ENCODE measurements at places on chromosomes 4 and X.
A peak's percentile ranks its signal among the peaks of the same experiment; 100 is the strongest.

DNA sequence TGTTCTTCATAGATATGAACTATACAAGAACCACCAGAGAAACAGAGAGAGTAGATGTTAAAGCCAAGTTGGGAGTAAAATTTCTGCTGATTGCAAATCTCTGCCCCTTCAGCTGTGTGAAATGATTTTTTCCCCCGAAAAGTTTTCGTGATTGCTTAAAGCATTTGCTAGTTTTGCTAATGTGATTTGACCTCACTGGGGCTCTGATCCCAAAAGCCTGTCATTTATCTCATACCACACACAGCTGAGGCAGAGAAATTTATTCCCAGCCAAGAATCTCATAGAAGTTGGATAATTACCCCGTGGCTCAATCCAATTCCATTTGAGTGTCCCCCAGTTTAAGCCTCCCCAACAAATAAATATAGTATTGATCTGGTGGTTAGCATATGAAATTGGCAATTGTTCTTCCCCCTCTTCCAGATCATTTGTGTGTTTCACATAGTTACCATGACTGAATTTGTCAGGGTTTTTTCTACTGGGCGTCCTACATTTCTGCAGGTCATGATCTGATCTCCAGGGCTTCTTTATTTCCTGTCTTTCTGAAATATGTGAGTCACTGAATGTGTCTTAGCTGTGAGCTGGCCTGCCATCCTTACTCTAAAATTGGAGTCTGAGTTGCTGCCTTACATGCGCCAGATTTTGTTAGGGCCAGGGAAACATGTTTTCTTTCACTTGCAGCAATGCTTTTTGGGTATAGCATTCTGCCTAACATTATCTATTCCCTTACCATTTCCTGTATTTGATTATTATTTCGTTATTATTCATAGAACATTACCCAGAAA lies 167.5 kb upstream of the FRMPD4 start:
- no peak for DNase-seq

GRCh38 chrX:153816831-153817690 lies 13.3 kb downstream of the PDZD4 start:
- DNase-seq, result peak; percentile 46

DNA sequence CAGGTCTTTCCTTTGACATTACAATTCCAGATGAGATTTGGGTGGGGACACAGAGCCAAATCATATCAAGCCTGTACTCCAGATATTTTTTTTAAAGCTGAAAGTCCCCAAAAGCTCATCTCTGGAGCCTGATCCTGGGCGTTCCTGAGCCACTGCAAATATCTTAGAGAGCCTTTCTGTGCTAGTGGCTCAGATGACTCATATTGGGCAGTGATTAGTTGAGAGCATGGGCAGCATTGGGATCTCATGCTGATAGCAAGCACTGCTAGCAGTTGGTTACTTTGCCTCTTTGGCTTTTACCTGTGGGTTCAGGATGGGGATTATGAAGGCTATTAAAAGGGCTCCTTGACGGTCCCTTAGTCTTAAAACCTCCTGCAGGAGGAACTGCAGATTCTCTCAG lies 51.4 kb upstream of the SCRG1 start:
- DNase-seq, result no peak

DNA sequence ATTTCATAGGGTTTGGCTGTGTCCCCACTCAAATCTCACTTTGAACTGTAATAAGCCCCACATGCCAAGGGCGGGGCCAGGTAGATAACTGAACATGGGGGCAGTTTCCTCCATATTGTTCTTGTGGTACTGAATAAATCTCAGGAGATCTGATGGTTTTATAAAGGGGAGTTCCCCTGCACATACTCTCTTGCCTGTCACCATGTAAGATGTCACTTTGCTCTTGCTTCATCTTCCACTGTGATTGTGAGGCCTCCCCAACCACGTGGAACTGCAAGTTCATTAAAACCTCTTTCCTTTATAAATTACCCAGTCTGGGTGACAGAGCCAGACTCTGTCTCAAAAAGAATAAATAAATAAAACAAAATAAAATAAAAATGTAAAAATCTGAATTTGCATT lies 95.9 kb downstream of the PDS5A start:
- DNase-seq, result no peak

DNA sequence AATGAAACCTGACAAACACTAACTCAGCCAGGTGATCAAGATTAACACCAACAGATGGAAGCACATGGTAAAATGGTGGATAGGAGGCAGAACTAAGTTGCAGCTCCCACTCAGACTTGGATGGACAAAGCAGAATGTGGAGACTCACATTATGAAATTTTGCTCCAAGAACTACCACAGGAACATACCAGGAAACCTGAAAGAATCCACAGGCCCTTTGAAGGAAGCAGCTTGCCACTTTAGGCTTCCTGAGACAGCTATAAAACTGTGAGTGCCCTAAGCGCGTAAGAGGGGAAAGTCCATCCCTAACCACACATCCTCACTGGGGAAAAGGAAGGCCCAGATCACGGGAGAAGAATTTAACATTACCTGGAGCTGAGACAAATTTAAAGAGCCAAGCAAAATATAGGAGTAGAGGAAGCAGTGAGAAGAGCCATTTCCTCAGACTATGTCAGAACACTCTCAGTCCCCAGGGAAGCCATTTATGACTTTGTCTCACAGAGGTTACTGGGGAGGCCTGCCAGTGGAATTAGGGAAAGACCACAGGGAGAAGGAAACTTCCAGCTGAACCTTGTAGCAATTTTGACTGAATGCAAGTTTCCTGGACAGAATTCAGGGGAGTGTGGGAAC lies 224.5 kb downstream of the TEX13C start:
- DNase-seq, result no peak

DNA sequence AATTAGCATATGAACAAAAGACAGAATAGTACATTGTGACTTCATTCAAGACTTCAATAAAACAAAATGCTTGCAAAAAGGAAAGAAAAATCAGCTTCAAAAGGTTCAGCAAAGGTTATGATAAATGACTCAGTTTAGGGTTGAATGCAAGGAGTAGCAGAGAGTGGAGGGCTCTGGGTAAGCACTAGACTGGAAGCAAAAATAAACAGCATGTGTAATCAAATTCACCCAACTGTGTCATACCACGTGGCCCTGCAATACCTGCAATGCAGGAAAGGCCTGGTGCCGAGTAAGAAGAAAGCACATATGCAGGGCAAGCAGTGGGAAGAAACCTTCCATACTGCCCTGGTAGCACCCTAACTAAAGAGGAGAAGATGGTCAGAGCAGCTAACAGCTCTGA lies 88.7 kb downstream of the ATP11C start:
- DNase-seq, result no peak

GRCh38 chr4:164027805-164028204 lies 533.3 kb downstream of the TMA16 start:
- DNase-seq, result no peak

DNA sequence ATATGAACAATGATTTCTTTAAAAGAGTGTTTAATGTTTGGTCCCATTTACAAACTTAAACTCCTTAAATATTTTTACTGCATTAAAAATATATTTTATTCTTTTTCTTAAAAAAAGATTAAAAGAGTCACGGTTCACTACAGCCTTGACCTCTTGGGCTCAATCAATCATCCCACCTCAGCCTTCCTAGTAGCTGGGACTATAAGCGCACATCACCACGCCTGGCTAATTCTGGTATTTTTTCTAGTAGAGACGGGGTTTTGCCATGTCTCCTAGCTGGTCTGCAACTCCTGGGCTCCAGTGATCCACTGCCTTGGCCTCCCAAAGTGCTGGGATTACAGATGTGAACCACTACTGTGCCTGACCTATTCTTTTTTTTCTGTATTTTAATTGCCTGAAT lies 104.7 kb upstream of the TLR2 start:
- DNase-seq, result no peak

- DNase-seq, result peak; percentile 9
These were observed 45.9 kb downstream of the TSC22D3 start for GRCh38 chrX:107729558-107730297.

- DNase-seq, result no peak
These were observed 36.7 kb downstream of the NPY2R start for GRCh38 chr4:155245105-155245504.

DNA sequence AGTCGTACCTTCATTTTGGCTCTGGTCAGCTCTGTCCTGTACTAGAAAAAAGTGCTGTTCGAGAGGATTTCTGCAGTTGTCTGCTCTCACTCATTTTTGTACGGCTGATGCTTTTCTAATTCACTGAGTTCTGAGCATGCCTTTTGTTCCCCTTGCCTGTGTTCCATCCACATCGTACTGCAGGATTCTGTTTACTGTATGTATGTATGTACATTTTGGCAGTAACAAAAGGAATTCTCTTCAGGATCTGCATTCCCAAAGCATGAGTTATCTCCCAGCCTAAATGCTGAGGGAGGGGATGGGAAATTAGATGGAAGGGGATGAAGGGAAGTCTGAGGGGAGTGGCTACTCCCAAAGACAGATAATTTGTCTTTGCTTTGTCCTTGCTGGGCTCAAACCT lies 87.6 kb downstream of the GBA3 start:
- no peak for DNase-seq

- peak; percentile 90 for DNase-seq
These were observed 25.8 kb upstream of the CHRNA9 start for GRCh38 chr4:40309250-40309774.

DNA sequence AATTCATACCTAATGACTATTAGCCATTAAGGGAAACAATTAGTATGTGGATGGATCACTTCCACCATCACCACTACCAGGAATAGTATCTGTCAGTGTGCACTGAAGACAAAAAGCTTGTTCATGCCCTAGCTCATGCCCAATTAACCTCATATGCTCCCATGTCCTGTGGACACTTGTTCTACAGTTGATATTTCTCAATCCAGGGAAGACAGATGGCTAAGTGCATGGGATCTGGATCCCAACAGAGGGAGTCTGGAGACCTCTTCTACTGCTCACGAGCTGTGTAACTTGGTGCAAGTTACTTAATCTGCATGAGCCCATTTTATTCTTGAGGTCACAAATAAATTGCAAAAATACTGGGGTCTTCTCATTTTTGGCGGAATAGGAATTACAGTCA lies 23.7 kb downstream of the AMOT start:
- DNase-seq, result no peak

DNA sequence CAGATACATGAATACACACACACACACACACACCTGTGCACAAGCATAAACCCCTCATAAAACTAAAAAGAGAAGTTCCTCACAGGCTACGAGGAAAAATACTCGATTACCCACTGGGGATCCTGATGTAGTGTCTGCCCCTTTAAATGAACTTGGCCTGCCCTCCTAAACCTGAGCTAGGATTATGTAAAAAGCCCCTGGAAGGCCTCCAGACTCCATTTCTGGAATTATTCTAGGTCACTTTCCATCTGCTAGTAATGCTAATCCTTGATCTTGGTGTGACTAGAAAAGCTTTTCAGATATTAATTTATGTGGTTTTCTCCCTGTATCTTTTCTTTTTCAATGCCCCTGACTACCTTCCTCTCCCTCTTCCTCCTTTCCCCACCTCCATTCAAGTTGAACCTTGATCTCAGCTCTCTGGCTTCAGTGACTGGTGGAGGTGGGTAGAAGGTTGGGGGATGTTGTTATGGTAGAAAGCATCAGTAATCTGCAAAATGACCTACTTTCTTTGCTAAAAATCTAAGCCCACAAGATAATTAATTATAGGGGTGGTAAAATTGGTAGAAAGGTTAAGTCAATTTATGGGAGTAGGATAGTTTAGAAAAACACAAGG lies 25.5 kb upstream of the ZNF330 start:
- no peak for DNase-seq

GRCh38 chr4:155532373-155533085 lies 134.1 kb upstream of the GUCY1A1 start:
- DNase-seq, result no peak

DNA sequence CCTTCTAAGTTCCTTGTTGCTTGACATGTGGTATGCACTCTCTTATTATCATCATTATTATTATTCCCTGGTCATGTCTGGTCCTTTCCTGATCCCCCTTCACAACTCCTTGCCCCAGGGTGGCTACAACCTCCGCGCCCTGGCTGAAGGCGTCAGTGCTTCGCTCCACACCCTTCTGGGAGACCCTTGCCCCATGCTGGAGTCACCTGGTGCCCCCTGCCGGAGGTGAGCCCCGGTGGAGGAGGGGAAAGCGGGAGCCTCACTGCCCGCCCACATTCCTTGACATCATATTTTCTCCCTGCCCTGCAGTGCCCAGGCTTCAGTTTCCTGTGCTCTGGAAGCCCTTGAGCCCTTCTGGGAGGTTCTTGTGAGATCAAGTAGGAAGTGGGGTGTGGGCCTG lies 11.0 kb upstream of the ERAS start:
- no peak for DNase-seq

Measured in activated naive CD4-positive, alpha-beta T cell treated with Interleukin-2 at 50 U/mL for 16 hours (primary cell).